Activated naive CD4-positive, alpha-beta T cell treated with anti-CD3 and anti-CD28 coated beads for 36 hours (primary cell): ENCODE measurements at places on chromosomes 7 and 10.

DNA sequence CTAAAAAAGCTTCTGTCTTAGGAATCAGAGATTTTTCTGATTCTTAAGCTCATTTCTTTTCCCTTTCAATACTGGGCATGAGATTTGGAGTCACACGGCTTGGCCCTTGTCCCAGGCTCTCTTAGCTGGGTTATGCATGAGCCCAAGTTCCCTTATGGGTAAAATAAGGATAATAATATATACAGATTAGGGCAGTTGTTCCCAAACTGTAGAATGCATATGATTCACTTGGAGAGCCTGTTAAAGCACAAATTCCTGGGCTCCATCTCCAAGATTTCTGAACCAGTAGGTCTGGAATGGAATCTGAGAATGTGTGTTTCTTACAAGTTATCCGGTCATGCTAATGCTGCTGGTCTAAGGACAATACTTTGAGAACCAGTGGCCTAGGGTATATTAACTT, 154.0 kb downstream of the REEP3 start:
- H3K27ac ChIP-seq, result no peak overlapping the region
- no peaks in the 10 kb centered on the region for H3K27me3 ChIP-seq
- peaks cover 2% of the 10 kb centered on the region for H3K4me1 ChIP-seq
- H3K36me3 ChIP-seq, result no peaks in the 10 kb centered on the region

- no peak for DNase-seq
- H3K4me1 ChIP-seq, result peaks cover 37% of the 10 kb centered on the region
- H3K36me3 ChIP-seq, result no peaks in the 10 kb centered on the region
- peaks cover 8% of the 10 kb centered on the region for H3K27me3 ChIP-seq
- no peak overlapping the region for H3K27ac ChIP-seq
These were observed 157.0 kb downstream of the DNAJB6 start for GRCh38 chr7:157493776-157494175.

DNA sequence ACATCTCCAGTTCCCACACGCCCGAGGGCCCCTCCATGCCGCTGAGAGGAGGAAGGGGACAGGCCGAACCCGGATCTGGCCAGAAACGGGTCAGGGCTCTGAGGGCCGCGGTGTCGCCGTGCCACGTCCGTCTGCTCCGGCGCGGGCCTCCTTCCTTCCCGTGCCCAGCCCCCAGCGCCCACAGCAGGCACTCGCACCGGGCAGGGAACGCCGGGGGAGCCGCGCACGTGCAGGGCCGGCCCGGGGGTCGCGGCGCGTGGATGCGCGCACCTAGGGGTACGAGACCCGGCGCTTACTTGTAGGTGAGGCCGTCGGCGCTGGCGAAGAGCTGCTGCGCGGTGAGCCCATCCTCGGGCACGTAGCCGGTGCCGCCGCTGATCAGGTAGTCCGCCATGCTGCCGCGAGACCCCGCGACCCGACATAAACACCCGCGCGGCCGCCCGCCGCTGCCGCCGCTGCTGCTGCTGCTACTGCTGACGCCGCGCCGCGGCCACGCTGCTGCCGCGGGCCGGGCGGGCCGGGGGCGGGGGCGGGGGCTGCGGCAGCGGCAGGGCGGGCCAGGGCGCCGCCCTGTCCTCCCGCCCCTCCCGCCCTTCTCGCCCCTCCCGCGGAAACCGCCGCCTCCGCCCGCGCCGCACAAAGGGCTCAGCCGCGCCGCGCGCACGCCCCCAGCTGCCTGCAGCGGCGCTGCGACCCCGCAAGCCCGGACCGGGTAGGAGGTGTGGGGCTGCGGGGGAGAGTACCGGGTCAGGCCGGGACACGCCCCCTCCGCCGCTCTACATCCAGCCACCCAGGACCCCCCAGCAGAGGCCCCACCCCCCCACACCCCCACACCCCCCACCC, 4.1 kb downstream of the IMPDH1 start:
- no peaks in the 10 kb centered on the region for H3K27me3 ChIP-seq
- H3K4me3 ChIP-seq, result peak overlapping the region; percentile 85
- peaks cover 1% of the 10 kb centered on the region for H3K36me3 ChIP-seq
- no peak overlapping the region for H3K27ac ChIP-seq
- DNase-seq, result peak; percentile 59

GRCh38 chr10:24771943-24772694, 48.4 kb upstream of the ARHGAP21 start:
- H3K4me3 ChIP-seq, result no peak overlapping the region
- no peak for DNase-seq
- no peaks in the 10 kb centered on the region for H3K27me3 ChIP-seq
- H3K27ac ChIP-seq, result no peak overlapping the region

DNA sequence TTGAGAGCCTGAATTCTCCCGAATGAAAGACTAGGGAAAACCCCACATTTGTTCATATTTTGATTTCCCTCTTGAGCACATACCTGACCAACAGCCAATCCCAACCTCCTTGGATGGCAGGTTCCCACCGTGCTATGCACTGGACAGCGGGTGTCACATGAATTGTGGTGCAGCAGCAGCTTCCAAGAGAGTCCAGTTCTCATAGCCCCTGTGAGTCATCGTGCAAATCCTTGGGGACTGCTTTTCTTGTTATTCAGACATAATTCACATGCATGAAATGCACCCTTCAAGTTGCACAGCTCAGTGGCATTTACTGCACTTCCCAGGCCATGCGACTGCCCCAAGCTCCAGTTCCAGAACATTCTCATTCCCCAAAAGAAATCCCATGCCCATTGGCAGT, 67.8 kb upstream of the PPP2R2D start:
- H3K36me3 ChIP-seq, result no peaks in the 10 kb centered on the region
- H3K27me3 ChIP-seq, result peaks cover 7% of the 10 kb centered on the region
- no peak overlapping the region for H3K4me3 ChIP-seq
- H3K4me1 ChIP-seq, result no peaks in the 10 kb centered on the region

DNA sequence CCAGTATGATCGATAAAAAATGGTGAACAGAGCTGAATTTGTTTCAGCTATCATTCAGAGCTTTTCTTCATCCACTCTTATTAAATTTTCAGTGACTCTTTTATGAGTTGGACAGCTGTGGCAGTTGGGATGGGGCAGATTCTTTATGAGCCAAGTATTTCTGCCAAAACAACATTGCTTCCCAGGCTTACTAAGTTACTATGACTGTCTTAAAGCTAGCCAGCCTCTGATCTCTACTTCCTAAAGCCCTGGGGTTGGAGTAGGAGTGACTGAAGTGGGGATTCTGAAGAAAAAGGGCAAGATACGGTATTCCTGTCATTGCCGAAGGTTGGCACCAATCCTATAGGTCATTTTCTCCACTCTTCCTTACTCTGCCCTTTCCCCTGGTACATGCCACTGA, 12.7 kb downstream of the RPP30 start:
- no peak overlapping the region for H3K27ac ChIP-seq
- no peak for DNase-seq
- H3K27me3 ChIP-seq, result no peaks in the 10 kb centered on the region
- peaks cover 41% of the 10 kb centered on the region for H3K36me3 ChIP-seq
- no peak overlapping the region for H3K4me3 ChIP-seq

DNA sequence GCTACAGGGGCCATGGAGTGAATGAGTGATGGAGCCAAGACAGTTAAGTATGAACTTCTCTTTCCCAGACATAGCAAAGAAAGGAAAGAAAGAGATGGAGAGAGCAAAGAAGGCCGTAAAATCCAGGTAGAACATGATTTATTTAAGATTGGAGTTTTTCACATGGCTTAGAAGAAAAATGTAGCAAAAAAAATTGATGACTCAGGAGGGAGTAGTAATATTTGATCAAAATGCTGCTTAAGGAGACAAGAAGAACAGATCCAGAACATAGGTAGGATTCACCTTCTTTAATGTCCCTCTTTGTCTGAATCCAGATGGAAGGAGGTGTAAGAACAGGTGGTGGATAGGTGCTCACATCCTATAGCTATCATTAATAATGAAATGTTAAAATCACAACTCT, 51.0 kb upstream of the GLCCI1 start:
- H3K4me3 ChIP-seq, result no peak overlapping the region
- no peak overlapping the region for H3K27ac ChIP-seq
- no peak for DNase-seq
- peaks cover 12% of the 10 kb centered on the region for H3K4me1 ChIP-seq
- H3K36me3 ChIP-seq, result no peaks in the 10 kb centered on the region
- H3K27me3 ChIP-seq, result no peaks in the 10 kb centered on the region

GRCh38 chr7:18828994-18829857, 288.2 kb downstream of the TWIST1 start:
- H3K4me3 ChIP-seq, result no peak overlapping the region
- no peaks in the 10 kb centered on the region for H3K36me3 ChIP-seq
- H3K4me1 ChIP-seq, result no peaks in the 10 kb centered on the region
- H3K27ac ChIP-seq, result no peak overlapping the region
- H3K27me3 ChIP-seq, result no peaks in the 10 kb centered on the region
- DNase-seq, result no peak

DNA sequence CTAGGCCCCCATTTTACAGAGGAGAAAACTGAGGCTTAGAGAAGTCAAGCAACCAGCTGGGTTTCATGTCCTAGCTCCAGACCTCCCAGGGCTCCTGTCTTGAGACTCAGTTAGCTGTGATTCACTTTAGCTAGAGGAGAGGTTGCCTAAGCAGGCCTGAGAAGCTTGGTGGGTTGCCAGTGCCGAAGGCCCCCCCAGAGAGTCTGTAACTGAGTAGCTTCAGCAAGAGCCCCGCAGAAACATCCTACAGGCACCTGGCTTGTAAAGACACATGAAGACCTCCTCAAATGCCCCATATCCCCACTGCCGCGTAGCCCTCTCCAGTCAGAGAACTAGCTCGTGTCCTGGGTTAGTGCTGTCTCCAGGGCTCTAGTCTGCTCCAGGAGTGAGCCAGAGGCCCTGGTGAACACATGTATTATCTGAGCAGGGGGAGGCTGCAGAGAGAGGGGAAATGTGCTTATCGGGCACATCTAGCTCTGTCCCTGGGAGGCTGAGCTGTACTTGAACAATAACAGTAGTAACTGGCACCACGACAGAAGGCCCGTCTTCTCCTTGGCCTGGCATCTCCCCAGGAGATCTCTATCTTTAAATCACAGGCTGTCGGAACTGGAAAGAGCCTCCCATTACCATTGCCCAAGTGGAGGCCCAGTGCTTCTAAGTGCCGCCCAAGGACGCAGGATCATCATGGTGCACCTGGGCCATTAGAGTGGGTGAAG, 28.9 kb downstream of the UNC5B start:
- H3K27me3 ChIP-seq, result no peaks in the 10 kb centered on the region
- H3K36me3 ChIP-seq, result no peaks in the 10 kb centered on the region
- no peak overlapping the region for H3K4me3 ChIP-seq

- H3K4me1 ChIP-seq, result peaks cover 62% of the 10 kb centered on the region
- H3K27ac ChIP-seq, result no peak overlapping the region
- H3K36me3 ChIP-seq, result peaks cover 6% of the 10 kb centered on the region
These were observed 23.7 kb downstream of the RAB18 start for GRCh38 chr10:27527666-27528295.

DNA sequence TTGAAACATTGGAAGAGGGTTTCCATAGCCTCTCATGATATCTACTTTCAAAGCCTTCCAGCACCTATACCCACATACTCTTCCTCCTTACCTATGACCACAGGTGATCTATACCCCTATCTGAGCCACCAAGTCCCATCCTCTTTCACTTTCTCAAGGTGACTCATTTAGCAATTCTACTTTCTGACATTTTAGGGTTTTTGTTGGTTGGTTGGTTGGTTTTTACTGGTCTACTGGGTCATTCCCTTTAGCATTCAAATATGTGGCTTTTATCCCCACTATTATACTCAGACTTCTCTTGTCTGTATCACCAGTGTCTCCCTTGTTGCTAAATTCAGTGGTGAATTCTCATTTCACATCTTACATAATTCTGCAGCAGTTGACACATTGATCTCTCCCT, 130.4 kb upstream of the STEAP4 start:
- no peaks in the 10 kb centered on the region for H3K4me1 ChIP-seq
- no peak for DNase-seq

GRCh38 chr7:27834179-27834921, 94.4 kb downstream of the TAX1BP1 start:
- no peaks in the 10 kb centered on the region for H3K4me1 ChIP-seq
- no peak for DNase-seq
- no peak overlapping the region for H3K4me3 ChIP-seq
- no peak overlapping the region for H3K27ac ChIP-seq
- peaks cover 10% of the 10 kb centered on the region for H3K36me3 ChIP-seq
- H3K27me3 ChIP-seq, result no peaks in the 10 kb centered on the region

GRCh38 chr7:72345208-72345727, 66.9 kb downstream of the CALN1 start:
- H3K27me3 ChIP-seq, result peaks cover 2% of the 10 kb centered on the region
- DNase-seq, result no peak
- H3K4me3 ChIP-seq, result no peak overlapping the region
- no peak overlapping the region for H3K27ac ChIP-seq
- no peaks in the 10 kb centered on the region for H3K4me1 ChIP-seq
